ENCODE measurements at places on chromosomes 4 and X.
A peak's percentile ranks its signal among the peaks of the same experiment; 100 is the strongest.

- peak; percentile 27 for DNase-seq
Measured at GRCh38 chr4:144174401-144175067, 34.0 kb upstream of the GYPA start.

DNA sequence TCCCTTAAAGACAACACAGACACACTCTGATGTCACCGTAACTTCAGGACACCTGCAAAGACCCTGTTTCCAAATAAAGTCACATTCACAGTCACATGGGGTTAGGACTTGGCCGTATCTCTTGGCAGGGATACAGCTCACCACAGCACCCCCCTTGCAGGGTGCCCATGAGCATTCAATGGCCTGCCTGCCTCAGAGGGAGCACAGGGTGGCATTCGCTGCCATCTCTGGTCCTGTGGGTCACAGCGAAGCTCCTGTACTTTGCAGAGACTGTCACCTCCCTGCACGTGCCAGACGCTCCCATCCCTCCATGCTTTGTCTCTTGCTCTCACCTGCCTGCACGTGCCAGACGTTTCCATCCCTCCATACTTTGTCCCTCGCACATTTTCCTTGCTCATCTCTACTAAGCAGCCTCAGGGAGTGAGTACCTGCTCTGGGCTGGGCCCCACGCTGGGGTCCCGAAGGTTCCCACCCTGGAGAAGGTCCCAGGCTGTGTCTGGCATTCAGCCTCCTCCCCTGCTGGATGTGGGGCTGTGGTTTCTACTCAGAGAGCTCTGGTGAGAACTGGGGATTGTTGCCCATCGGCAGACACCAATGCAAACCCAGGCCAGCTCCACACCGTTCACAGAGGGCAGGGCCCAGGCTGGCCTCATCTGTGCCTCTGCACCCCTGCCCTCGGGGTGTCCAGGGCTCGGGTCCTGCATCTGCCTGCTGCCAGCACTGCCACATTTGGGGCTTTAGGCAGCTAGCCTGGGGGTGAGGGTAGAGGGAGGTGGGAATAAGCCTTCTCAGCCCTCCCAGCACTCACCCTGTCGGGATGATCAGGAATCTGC is 15.8 kb downstream of the HTRA3 start:
- DNase-seq, result no peak

DNA sequence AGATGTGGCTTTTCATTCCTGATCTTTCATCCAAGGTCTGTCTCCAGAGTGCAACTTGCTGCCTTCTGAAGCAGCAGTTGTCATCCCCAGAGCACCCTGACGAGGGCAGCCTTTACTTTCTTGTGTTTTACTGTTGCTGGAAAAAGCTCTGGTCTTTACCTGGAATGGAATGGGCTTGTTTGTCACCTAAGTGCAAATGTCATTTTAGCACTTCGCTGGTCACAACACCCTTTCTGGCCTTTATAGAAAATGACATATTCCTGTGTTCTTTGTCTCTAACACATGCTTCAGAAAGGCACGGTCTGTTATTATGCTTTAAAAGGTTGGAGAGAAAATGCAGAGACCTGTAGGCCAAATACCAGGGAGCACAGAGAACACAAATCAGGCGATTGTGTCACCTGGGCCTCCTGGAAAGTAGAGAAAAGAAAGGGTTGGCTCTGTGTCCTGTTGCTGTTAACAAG is 332.7 kb upstream of the IGFBP7 start:
- DNase-seq, result peak; percentile 57

- peak; percentile 64 for DNase-seq
Measured at GRCh38 chr4:16289897-16290554, 63.8 kb upstream of the TAPT1 start.

DNA sequence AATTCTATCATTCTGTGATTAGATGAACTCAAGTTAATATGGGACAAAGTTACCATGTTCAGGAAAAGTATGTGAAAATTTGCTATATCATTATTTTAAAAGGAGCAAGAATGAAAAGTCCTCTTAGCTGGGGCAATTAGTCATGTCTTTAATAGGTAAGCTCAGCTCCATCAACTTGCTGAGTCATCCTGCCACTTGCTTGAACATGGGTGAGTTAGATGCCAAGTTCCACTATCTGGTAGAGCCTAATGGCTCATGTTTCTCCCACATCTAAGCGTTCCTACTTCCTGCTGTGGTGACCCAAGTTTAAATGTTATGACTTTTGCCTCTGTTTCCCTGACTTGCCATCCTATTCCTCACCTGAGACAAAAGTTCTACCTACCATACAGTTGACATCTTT is 276.8 kb downstream of the ZNF674 start:
- DNase-seq, result no peak

DNA sequence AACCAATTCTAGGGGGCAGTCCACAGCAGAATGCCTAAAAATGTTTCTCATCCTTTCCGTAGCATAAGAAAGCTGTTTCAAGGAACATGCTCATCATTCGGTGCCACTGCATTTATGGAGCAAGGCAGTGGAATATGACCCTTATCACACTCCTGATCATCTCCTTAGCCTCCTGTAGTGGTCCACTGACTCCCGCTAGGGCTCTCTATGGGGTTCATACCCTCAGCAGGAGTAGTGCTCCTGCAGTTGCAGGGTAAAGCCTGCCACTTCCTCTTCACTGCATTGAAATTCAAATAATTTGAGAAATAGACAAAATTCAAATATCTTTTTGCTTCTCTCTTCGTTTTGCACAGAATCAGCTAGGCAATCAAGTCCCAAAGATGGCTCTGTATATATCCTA is 107.0 kb downstream of the NDST3 start:
- DNase-seq, result no peak

GRCh38 chrX:45479835-45480422 is 279.3 kb upstream of the DIPK2B start:
- no peak for DNase-seq

- no peak for DNase-seq
Measured at GRCh38 chr4:73885574-73886267, 16.5 kb downstream of the CXCL1 start.

GRCh38 chr4:52883183-52883621 is 21.1 kb downstream of the RASL11B start:
- no peak for DNase-seq

GRCh38 chrX:102515975-102516941 is at the start of gene TMSB15A:
Gene TMSB15A (minus strand): TSS chrX:102516739.
- peak; percentile 88 for DNase-seq

- DNase-seq, result no peak
Measured at GRCh38 chr4:48388525-48389154, 47.3 kb downstream of the SLAIN2 start.

DNA sequence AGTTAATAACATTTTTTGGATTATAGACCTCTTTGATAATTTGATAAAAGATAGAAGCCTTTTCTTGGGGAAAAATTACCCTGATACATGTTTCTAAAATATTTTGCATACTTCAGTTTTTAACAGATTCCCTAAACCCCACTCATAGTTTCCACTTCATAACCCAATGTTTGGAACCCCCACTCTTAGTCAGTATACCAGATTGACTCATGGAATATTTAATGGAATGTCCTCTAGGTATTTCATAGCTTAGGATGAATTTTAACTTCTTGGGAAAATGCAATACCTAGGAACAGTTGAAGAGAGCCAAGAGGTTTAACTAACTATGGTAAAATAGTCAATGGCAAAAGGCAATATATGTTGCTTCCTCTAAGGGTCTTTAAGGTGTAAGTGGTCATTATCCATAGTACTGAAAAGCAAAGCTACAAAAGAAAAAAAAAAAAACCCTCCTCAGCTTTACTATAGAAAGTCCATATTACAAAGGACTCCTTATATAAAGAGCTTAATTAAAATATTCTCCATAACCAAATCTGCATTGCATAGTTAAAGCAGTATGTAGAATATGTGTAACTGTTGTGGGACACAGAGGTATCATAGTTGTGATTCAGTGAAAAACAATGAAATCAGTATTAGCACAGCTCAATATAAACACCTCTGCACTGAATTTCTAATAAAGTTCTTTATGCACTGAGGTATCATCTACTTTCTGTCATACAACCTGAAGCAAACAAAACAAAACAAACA is 159.9 kb downstream of the PCDH7 start:
- no peak for DNase-seq

DNA sequence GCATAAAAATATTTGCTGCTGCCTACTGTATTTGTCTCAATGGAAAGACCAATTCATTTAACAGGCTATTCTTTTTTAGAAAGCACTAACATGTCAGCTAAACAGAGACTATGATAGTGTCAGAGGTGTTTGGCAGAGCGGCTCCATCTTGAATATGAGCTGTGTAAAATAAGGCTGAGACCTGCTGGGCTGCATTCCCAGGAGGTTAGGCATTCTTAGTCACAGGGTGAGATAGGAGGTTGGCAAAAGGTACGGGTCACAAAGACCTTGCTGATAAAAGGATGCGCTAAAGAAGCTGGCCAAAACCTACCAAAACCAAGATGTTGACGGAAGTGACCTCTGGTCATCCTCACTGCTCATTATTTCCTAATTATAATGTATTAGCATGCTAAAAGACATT is 41.8 kb downstream of the NPY5R start:
- no peak for DNase-seq

DNA sequence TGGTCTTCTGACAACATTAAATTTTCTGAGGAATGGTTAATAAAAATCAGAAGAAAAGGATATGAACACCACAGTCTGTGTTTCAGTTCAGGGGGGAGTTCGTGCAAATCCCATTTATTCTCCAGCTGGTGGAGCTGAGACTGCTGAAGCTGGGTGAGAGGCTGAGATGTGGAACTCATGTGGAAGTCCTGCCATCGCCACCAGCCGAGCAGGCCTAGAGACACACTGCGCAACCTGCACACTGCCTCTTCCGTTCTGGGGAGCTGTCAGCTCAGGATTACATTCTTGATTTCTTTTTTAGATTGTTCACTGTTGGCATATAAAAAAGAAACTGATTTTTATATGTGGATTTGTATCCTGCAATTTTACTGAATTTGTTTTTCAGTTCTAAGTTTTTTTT is 66.6 kb upstream of the ELOVL6 start:
- no peak for DNase-seq

- no peak for DNase-seq
Measured at GRCh38 chr4:187903106-187903505, 92.5 kb upstream of the ZFP42 start.

GRCh38 chrX:109684136-109684535 is 48.9 kb downstream of the ACSL4 start:
- DNase-seq, result no peak

GRCh38 chrX:19630776-19631707 is 115.7 kb upstream of the MAP3K15 start:
- no peak for DNase-seq

GRCh38 chrX:40282946-40283660 is 185.3 kb upstream of the BCOR start:
- DNase-seq, result no peak

DNA sequence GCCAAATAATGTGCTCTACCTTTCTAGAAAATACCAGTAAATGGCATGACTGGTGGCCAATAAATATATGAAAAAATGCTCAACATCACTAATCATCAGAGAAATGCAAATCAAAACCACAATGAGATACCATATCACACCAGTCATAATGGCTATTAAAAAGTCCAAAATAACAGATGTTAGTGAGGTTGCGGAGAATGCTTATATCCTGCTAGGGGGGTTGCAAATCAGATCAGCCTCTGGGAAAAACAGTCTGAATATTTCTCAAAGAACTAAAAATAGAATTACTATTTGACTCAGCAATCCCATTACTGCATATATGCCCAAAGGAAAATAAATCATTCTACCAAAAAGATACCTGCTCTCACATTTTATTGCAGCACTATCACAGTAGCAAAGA is 115.1 kb downstream of the RASGEF1B start:
- no peak for DNase-seq

DNA sequence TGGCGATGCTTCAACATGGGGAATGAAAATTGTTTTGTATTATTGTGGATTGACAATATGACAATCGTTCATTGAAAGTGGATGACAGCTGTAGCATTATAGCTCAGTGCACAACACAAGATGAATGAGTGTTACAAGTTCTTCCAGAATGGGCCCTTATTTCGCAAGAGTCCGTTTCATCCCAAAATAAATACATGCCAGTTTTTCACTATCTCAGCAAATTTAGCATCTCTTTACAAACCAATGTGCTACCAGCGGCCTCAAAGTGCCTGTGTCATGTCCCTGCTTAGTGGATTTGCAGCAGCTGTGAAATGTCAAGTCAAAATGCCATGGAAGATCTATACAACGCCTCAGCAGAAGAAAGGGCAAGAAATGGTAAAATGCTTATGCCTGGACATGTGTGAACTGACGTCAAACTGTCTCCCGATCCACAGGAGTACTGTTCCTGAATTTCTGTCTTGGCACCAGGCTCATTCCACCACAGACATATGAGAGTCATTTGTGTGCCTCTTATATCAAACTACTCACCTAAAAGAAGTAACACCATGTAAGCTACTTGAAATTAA is 109.6 kb downstream of the MAML3 start:
- no peak for DNase-seq

- DNase-seq, result no peak
Measured at GRCh38 chrX:24498975-24499374, 33.9 kb downstream of the PDK3 start.

GRCh38 chr4:6369035-6369434 is 99.4 kb downstream of the WFS1 start:
- DNase-seq, result no peak

GRCh38 chr4:40265910-40266274 is 69.1 kb downstream of the RHOH start:
- no peak for DNase-seq

- DNase-seq, result no peak
Measured at GRCh38 chr4:83231620-83232076, 53.0 kb downstream of the COQ2 start.

GRCh38 chr4:174377613-174378012 is 93.9 kb downstream of the CEP44 start:
- DNase-seq, result no peak

All from NCI-H1417 (cell line).